Stimulated activated CD4-positive, alpha-beta T cell treated with anti-CD3 and anti-CD28 coated beads, TNF-alpha, amount 100 ng/mL, for 24 hours (primary cell): ENCODE measurements at places on chromosomes 3 and 15.

DNA sequence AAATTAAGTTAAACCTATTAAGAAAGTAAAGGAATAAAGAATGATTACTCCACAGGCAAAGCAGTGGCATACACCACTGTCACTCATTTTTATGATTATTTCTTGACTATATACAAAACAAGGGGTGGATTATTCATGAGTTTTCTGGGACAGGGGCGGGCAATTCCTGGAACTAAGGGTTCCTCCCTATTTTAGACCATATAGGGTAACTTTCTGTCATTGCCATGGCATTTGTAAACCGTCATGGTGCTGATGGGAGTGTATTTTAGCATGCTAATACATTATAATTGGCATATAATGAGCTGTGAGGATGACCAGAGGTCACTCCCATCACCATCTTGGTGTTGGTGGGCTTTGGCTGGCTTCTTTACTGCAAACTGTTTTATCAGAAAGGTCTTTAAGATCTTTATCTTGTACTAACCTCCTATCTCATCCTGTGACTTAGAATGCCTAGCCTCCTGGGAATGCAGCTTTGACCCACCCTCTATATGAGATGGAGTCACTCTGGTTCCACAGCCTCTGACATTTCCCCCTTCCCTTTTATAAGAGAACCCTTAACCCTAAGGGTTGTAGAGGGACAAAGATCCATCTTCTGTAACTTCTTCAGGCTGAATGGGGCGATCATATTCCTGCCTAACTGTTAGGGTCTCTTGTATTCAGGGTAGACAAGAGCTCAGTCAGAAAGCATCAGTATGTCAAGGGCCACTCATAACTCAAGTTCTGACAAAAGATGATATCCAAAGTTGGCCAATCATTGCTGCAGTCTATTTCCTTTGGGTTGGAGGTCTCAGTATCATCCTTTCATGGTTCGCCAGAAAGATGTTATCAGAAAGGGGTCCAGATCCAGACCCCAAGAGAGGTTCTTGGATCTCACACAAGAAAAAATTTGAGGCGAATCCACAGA lies 79.5 kb upstream of the LIPC start:
- no peak for DNase-seq

DNA sequence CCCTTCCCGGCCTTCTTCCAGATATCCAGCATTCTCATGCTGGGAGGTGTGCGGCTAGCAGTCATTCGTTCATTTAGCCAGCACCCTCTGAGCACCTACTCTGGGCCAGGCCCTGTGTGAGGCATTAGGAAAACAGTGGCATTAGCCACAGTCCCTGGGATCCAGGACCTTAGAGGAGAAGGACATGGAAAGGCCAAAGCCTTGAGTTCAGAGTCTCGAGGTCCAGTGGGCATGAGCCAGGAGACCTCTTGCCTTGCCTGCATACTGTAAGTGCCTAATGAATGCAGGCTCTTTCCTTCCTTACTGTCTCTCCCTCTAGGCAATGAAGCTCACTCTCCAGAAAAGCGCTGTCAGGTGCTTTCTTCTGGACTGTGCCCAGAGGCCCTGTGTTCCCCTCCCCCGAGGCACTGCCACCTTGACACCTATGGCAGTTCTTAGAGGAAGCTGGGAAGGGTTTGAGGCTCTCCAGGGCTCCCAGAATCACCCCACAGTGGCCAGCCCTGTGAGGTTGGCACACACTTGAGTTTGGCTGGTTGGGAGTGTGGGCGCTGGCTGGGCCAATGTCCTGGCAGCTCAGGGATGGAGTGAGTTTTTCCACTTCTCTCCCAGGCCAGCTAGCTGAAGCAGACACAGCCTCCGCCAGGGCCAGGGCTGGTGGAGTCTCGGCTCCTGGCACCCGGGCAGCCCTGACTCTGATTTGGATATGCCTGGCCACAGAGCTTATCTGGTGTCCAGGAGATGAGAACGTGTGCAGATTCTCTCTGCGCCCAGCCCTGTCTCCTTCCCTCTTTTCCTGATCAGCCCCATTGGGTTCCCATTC lies 5.4 kb downstream of the CORO2B start:
- no peak for DNase-seq

DNA sequence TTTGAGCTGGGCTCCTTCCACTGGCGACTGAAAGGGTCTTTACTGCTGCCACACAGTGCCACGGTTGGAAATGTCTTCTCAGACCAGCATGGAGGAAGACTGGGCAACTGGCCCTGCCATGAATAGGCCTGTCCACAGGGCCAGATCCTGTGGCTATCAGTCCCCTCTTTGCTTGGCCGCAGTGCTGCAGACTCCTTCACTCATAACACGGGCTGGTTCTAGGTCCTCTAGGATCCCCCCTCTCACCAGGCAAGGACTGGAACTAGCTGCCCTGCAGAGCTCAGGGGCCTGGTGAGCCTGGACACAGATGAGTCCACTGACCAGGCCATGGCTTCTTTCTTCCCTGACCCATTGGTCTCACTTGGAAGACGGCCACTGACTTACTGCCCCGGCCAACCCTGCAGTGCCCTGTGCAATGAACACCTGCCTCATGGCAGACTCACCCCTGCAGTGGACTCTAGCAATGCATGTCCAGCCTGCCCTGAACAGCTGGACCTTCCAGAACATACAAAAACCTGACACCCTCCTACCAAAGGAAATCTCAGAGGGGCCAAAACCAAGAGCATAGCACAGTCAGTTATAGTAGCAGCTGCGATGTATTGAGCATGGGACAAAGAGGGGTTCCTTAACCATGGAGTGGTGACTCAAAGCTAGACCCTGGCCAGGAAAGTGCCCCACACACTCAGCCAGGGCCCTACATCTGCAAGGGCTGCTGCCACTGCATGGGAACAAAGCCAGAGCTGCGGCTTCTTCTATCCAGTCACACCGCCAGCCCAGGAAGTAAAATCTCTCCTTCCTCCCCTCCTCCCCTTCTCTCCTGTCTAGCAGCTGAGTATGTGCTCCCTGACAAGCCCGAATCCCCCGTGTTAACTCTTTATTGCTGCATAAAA lies 72.1 kb upstream of the ITGA11 start:
- DNase-seq, result no peak

GRCh38 chr3:188972310-188972709 lies 199.5 kb upstream of the TPRG1 start:
- no peak for DNase-seq

GRCh38 chr3:181066143-181067087 lies 76.9 kb upstream of the DNAJC19 start:
- no peak for DNase-seq

DNA sequence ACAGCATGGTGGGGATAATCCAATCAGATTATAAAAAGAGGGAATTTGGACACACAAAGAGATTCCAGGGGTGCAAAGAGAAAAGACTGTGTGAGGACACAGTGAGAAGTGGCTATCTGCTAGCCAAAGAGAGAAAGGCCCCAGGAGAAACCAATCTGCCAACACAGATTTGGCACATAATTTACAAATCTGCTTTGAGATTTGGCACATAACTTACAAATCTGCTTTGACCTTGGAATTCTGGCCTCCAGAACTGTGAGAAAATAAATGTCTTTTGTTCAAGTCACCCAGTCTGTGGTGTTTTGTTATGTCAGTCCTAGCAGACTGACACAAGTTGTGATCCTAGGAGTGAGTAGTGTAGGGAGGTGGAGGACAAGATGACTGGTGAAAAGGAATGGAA lies 3.5 kb upstream of the TM4SF18 start:
- no peak for DNase-seq

- no peak for DNase-seq
Observed at GRCh38 chr3:42852441-42852840, 23.2 kb downstream of the CYP8B1 start.

GRCh38 chr3:156620260-156620659 lies 54.1 kb upstream of the TIPARP start:
- no peak for DNase-seq

DNA sequence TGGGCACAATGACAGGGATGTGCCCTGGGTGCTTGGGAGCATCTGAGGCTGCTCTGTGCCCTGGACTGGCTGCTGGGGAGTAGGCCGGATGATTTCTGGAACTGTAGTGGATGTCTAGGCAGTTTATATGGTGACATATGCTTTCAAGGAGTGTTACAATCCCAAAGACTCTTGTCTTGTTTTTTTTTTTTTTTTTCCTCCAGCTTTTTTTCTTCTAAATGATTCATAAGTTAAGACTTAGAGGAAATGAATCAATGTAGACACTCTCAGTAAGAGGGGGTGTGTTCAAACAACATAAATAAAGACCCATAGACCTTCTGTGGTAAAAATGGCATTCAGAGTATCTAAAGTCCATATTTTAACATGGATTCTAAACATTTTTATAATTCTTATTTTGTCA lies 706.1 kb upstream of the GOLIM4 start:
- DNase-seq, result no peak

- DNase-seq, result no peak
Observed at GRCh38 chr3:184643442-184643841, 68.4 kb downstream of the MAGEF1 start.

DNA sequence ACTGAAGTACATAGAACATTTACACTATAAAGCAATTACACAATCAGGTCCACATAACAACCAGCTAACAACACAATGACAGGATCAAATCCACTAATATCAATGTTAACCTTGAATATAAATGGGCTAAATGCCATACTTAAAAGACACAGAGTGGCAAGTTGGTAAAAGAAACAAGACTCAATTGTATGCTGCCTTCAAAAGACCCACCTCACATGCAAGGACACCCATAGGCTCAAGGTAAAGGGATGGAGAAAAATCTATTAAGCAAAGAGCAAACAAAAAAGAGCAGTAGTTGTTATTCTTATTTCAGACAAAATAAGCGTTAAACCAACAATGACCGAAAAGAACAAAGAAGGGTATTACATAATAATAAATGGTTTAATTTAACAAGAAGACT lies 183.3 kb downstream of the PYDC2 start:
- DNase-seq, result no peak

DNA sequence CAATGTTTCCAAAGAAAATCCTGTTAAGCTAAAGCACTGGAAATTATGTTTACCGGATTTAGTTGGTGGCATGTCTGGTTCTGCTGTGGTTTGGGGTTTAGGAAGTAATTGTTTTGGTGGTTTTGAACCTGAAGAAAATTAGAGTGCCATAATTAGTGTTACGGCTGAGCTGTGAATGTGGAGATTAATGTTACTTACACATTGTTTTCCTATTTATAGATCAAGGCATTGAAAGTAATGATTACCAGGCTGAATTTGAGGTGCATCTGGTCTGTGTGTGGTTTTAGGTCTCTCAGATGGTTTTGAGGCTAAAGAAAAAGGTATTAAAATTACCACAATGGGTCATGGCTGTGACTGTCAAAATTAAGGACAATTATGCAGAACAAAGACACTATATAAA lies 128.9 kb downstream of the TFG start:
- no peak for DNase-seq

- no peak for DNase-seq
Observed at GRCh38 chr3:33132019-33132360, 18.2 kb downstream of the CRTAP start.

DNA sequence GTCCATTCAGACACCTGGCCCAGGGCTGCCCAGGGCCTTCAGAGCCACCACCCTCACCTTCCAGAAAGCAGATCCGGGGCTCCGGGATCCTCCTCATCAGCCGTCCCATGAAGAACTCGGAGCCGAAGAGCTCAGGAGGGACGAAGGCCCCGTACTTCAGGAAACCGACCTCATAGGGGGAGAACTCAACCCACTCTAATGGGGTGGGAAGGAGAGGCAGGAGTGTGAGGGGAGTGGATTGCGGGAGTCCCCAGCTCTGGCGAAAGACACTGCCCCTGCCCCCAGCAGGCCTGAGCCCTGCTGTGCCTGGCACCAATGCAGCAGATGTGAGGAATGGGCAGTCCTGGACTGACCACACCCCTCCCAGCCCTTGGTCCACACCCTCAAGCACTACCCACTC lies 22.6 kb downstream of the PLA2G4D start:
- DNase-seq, result no peak

- no peak for DNase-seq
Observed at GRCh38 chr3:159482241-159482993, 506.2 kb upstream of the IL12A start.

DNA sequence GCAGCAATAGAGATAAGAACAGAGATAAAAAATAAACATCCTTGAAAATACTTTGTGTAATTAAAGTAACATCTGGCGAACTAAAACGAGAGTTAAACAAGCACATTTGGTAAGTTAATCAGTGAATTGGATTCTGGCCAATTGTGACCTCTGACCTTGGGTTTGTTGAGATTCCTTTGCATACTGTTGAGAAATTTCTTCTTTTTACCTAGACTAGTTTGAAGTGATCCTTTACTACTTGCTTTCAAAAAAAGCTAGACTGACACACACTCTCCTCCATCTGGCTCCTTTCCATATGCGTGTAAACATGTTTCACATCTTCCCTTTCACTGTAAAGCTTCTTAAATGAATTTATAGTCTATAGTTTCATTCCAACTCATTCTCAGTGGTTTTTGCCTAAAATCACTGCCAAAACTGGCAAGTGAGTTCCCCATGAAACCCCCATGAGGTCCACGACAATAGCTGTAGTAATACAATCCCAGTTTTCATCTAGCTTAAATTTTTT lies 17.3 kb upstream of the GBE1 start:
- no peak for DNase-seq

- DNase-seq, result no peak
Observed at GRCh38 chr3:30657914-30658313, 51.5 kb downstream of the TGFBR2 start.
